Glomerular endothelial cell (primary cell): ENCODE measurements at places on chromosomes 2 and 18. TPM values are rescaled to one million over a fixed set of nuclear protein-coding genes. Genes with fewer than 3 reads are reported as not detected.

Gene GNLY
- not detected in 2 replicates for total RNA-seq

Gene C18orf54
- 5.7 and 6.1 TPM in 2 replicates for total RNA-seq

Gene ADAM17
- total RNA-seq = 35.0 and 42.2 TPM in 2 replicates

Gene PLEK
- total RNA-seq = 0.12 TPM in 1 of 2 replicates, not detected in the other

Gene SCRN3
- 16.6 and 17.6 TPM in 2 replicates for total RNA-seq

Gene DCDC2C
- not detected in 2 replicates for total RNA-seq

Gene C1GALT1C1L
- total RNA-seq = 0.47 TPM in 1 of 2 replicates, not detected in the other

Gene DLX2
- total RNA-seq = 0.41 TPM in 1 of 2 replicates, not detected in the other

Gene M1AP
- total RNA-seq = not detected in 2 replicates

Gene SPRED2
- total RNA-seq = 11.9 and 14.6 TPM in 2 replicates

Gene DNAJC5G
- 0.47 TPM in 1 of 2 replicates, not detected in the other for total RNA-seq

Gene LOXHD1
- total RNA-seq = not detected in 2 replicates

Gene ARHGAP28
- total RNA-seq = 6.9 and 16.5 TPM in 2 replicates

Gene GULP1
- total RNA-seq = 15.9 and 33.8 TPM in 2 replicates

Gene CPO
- 0.48 TPM in 1 of 2 replicates, not detected in the other for total RNA-seq
